Ureter (tissue), 1 donor: ENCODE measurements at places on chromosomes 13 and 19. TPM values are rescaled to one million over a fixed set of nuclear protein-coding genes. Genes with fewer than 3 reads are reported as not detected.

ZNF799 gene
- 10.3 TPM for total RNA-seq

CLDND2 gene
- total RNA-seq = 1.7 TPM

PLEKHF1 gene
- 27.1 TPM for total RNA-seq

- DNase-seq = no peak
Measured at GRCh38 chr19:30649934-30650614, 277.9 kb downstream of the ZNF536 start.

GRCh38 chr19:5664515-5664914 lies 15.8 kb downstream of the MICOS13 start:
- DNase-seq = no peak

- DNase-seq = no peak
Measured at GRCh38 chr13:39044536-39044935, 6.3 kb downstream of the NHLRC3 start.

DNA sequence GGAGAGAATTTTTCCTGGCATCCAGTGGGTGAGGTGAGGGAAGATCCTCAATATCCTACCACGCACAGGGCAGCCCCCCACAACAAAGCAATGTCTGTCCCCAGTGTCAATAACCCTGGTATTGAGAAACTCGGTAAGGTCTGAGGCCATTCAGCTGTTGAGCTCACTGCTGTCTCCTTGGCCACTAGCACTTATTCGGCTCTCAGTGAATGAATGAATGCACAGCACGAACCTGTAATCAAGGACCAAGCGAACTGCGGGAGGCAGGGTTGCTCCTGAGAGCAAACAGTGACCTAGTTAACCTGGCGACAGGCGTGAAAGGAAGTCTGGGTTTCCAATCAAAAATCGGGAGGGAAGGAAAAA lies 640 bp downstream of the ZSCAN5A start:
- no peak for DNase-seq

DNA sequence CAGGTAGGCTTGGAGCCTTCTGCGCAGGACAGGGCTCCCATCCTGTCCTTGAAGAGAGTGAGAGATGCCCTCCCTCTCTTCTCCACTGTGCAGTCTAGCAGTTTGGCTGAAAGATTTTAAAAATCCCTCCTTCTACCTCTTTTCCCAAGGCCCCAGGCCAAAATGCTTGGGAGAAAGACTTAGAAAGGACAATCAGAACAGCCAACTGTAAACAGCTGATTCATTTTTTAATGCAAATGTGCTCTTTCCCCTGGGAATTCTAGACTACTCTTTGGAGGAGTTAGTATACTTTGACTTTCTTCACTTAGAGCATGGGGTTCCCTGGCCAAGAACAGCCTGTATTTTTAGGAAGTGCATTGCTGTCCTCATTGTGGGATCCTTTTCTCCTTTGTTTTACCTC lies 398.9 kb downstream of the GPC6 start:
- DNase-seq = no peak

GRCh38 chr19:48290771-48291488 lies 21.0 kb downstream of the ZNF114 start:
- DNase-seq = peak; percentile 78

DNA sequence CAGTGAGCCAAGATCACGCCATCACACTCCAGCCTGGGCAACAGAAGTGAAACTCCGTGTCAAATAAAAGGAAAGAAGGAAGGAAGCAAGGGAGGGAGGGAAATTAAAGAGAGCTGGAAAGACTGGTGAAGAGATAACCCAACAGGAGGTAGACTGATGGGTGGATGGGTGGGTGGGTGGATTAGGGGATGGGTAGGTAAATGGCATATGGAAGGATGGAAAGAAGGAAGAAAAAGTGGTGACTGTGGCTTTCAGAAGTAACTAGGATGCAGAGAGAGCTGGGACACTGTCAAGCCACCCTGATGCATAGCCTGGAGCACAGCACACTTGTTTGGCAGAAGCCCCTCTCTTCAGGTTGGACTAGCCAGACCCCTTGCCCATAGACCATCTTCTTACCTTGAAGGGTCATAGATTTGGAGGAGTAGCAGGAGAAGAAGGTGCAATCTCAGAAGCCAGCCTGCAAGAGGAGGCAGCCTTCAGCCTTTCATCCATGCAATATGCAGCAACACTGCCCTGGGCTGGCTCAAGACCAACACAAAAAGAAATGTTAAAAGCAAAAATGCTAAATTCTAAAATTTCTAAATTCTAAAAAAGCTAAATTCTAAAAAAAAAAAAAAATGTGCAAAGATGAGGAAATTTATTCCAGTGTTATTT lies 5.1 kb downstream of the IQCN start:
- DNase-seq = no peak

GRCh38 chr13:80901111-80901510 lies 560.2 kb upstream of the SPRY2 start:
- no peak for DNase-seq

DNA sequence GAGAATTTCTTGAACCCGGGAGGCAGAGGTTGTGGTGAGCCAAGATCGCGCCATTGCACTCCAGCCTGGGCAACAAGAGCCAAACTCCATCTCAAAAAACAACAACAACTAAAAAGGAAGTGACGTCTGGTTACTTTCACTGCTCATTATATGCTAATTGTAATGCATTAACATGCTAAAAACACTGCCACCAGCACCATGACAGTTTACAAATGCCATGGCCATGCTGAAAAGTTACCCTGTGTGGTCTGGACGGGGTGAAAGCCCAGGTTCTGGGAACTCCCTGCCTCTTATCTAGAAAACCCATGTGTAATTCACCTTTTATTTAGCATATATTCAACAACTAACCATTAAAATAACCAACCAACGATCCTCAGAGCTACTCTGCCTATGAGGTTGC lies 28.1 kb downstream of the CPT1C start:
- DNase-seq = no peak

GRCh38 chr19:54137699-54138488 lies at the start of gene CNOT3:
TSS of gene CNOT3 (plus strand) at chr19:54137762. CDS start at chr19:54142979, 5,217 bp downstream.
- DNase-seq = peak; percentile 63

- DNase-seq = no peak
Measured at GRCh38 chr13:96075953-96076543, 13.9 kb upstream of the HS6ST3 start.

DNA sequence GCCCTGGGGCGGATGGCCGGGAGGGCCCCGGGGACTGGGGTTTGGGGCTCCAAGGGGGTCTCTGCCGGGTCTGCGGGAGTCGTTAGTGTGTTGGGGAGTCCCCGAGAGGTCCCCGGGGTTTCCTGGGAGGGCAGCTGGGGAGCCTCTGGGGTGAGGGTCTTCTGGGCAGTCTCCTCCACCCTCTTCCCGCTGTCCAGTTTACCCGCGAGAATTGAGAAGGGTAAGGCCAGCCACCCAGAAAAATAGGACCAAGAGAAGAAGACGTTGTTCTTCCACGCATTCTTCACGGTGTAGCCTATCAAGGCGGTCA lies 1.0 kb upstream of the ETFB start:
- DNase-seq = peak; percentile 61

- no peak for DNase-seq
Measured at GRCh38 chr13:66958611-66959010, 271.5 kb downstream of the PCDH9 start.

GRCh38 chr13:98797456-98797855 lies 45.0 kb upstream of the SLC15A1 start:
- DNase-seq = no peak

DNA sequence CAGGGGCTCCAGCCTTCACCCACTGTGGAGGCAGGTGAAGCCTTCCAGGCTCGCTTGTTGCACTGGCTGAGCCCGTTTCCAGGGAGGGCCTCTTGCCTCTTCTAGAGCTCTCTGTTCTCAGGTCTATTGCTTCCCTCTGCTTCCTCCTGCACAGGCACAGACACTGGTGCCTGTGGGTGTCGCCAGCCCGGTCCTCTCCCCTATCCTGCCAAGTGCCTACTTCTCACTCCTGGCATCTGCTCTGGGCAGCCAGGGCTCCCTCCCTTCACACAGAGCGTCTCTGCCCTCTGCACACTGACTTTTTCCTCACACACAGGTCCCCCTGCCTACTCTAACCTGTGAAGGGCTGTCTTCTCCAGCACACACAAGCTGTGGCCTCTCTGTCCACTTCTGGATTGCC lies 60.3 kb downstream of the SLC7A9 start:
- no peak for DNase-seq
